ENCODE measurements at places on chromosomes 6 and 20. TPM values are rescaled to one million over a fixed set of nuclear protein-coding genes. Genes with fewer than 3 reads are reported as not detected.

MARCKS gene
- total RNA-seq, result 145 TPM

EFCAB8 gene
- total RNA-seq, result 1.1 TPM

CYP39A1 gene
- total RNA-seq, result 5.7 TPM

RPL7L1 gene
- total RNA-seq, result 171 TPM

PTPRT gene
- total RNA-seq, result not detected

SOX18 gene
- total RNA-seq, result 0.34 TPM

PARD6B gene
- total RNA-seq, result 0.36 TPM

GSTA1 gene
- total RNA-seq, result not detected

C6orf15 gene
- not detected for total RNA-seq

HLA-DPA1 gene
- 59.2 TPM for total RNA-seq

KHDC1L gene
- total RNA-seq, result not detected

TGM3 gene
- not detected for total RNA-seq

GATA5 gene
- total RNA-seq, result not detected

HLA-DQB1 gene
- not detected for total RNA-seq

TMEM242 gene
- total RNA-seq, result 6.2 TPM

LY6G5B gene
- 1.7 TPM for total RNA-seq

HDDC2 gene
- 91.3 TPM for total RNA-seq

PKIB gene
- total RNA-seq, result 36.1 TPM

OPRM1 gene
- not detected for total RNA-seq

CRNKL1 gene
- total RNA-seq, result 27.6 TPM

DPPA5 gene
- total RNA-seq, result not detected

ABHD16B gene
- not detected for total RNA-seq

GABRR2 gene
- total RNA-seq, result under 0.01 TPM

ISM1 gene
- 3.3 TPM for total RNA-seq

SPATS1 gene
- total RNA-seq, result not detected

BPIFB2 gene
- not detected for total RNA-seq

POM121L2 gene
- total RNA-seq, result not detected
